ENCODE measurements at places on chromosomes 1 and 21. TPM values are rescaled to one million over a fixed set of nuclear protein-coding genes. Genes with fewer than 3 reads are reported as not detected.

- DNase-seq: peak; percentile 75
- H3K27me3 ChIP-seq: peaks cover 10% of the 10 kb centered on the region
- H3K4me1 ChIP-seq: peaks cover 61% of the 10 kb centered on the region
These were observed 4.2 kb upstream of the IL19 start for GRCh38 chr1:206766251-206766856.

GRCh38 chr1:78553859-78554258, 63.1 kb downstream of the PTGFR start:
- H3K27me3 ChIP-seq: no peaks in the 10 kb centered on the region
- H3K4me3 ChIP-seq: no peak overlapping the region
- H3K27ac ChIP-seq: no peak overlapping the region
- no peaks in the 10 kb centered on the region for H3K4me1 ChIP-seq
- H3K36me3 ChIP-seq: no peaks in the 10 kb centered on the region

- H3K4me3 ChIP-seq: no peak overlapping the region
- no peak overlapping the region for H3K27ac ChIP-seq
- H3K36me3 ChIP-seq: no peaks in the 10 kb centered on the region
- no peak for DNase-seq
- no peaks in the 10 kb centered on the region for H3K27me3 ChIP-seq
These were observed 287.1 kb upstream of the ADGRL4 start for GRCh38 chr1:79293611-79294010.

GRCh38 chr1:86377341-86377740, 18.8 kb downstream of the ODF2L start:
- no peak for DNase-seq
- H3K27me3 ChIP-seq: no peaks in the 10 kb centered on the region
- H3K4me1 ChIP-seq: peaks cover 11% of the 10 kb centered on the region
- no peak overlapping the region for H3K27ac ChIP-seq

DNA sequence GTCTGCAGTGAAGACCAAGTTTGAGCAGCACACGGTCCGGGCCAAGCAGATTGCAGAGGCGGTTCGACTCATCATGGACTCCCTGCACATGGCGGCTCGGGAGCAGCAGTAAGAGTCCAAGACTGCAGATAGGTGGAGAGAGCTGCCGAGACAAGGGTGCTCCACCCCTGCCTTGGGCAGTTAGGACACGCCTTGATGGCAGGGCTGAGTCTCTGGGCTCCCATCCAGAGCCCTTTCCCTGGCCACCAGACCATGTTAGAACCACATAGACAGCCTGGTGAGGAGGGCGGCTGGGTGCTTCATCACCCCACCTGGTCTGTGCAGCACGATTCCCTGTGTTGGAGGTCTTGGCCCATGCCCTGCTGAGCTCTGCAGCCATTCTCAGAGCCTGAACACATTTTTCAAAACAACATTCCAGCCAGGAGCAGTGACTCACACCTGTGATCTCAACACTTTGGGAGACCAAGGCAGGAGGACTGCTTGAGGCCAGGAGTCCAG, 17.3 kb upstream of the MIIP start:
- no peak overlapping the region for H3K4me3 ChIP-seq
- no peaks in the 10 kb centered on the region for H3K27me3 ChIP-seq
- peaks cover 49% of the 10 kb centered on the region for H3K36me3 ChIP-seq
- no peak overlapping the region for H3K27ac ChIP-seq
- no peaks in the 10 kb centered on the region for H3K4me1 ChIP-seq

IQGAP3 gene
- not detected for polyA plus RNA-seq

LIPI gene
- not detected for polyA plus RNA-seq

A3GALT2 gene
- not detected for polyA plus RNA-seq

FAM72C gene
- polyA plus RNA-seq: not detected

Measured in immature natural killer cell (primary cell).